Hematopoietic multipotent progenitor cell treated with erythropoietin and hydrocortisone succinate and interleukin-3 and kit ligand, for 8 days (in vitro differentiated cells): ENCODE measurements at places on chromosomes 13 and 19.

- peak; percentile 28 for DNase-seq
Observed at GRCh38 chr13:49980266-49980665, 16.6 kb upstream of the TRIM13 start.

DNA sequence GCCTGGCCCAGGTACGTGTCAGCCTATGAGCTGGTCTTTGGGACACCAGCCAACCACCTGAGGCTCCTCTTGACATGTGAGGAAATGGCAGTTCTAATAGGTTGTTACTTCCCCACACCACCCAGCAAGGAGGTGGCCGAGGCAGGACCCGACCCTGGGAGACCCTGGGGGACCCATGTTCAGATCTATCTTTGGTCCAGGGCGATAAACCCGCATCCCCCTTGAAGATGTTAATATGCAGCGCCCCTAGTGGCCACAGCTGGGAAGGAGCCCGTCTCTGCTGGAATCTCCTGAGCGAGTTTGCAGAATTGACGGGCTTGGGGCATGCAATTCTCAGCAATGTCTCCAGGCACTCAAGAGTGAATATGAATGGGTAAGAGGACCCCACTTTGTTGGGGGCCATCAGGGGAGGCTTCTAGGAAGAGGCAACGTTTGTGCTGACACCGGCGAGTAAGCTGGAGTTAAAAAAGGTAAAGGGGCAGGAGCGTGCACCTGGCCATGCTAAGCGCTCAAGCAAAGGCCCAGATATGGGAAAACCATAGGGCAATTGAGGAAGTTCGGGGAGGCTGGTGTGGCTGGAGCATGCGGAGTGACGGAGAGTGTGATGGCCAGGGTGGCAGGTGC, 1.5 kb upstream of the MYO1F start:
- DNase-seq, result peak; percentile 76

DNA sequence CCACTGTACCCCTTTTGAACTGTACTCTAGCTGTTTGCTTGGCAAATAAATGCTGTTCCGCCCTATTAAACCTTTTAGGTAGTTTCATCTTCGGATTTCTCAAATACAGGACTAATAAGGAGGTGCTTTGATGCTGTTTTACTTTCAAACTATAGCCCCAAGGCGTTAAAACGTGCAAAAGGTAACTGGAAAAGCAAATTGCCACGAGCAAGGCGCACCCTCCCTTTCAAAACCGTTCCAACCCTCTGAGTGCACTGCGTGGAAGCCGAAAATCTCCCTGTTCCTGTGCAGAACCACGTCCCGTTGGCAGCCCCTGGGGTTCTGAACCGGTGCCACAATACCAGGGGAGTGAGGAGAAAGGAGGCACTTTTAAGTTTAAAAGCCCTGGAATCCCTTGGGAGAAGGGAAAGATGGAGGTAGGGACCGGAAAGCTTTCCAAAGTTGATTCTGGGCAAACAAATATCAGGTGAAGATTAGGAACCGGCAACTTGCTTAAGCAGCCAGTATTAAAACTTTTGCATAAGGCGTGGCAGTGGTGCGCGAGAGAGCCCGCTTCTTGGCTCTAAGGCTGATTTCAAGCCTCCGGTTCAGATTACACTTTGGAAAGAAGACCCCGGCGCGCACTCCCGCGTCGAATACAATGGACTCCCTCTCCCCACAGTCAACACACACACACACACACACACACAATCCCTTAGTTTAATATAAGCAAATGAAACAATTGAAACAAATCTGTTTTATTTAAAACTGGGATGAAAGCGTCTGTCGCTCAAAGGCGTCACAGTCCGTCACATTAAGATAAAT, 9.5 kb downstream of the POU4F1 start:
- DNase-seq, result no peak

DNA sequence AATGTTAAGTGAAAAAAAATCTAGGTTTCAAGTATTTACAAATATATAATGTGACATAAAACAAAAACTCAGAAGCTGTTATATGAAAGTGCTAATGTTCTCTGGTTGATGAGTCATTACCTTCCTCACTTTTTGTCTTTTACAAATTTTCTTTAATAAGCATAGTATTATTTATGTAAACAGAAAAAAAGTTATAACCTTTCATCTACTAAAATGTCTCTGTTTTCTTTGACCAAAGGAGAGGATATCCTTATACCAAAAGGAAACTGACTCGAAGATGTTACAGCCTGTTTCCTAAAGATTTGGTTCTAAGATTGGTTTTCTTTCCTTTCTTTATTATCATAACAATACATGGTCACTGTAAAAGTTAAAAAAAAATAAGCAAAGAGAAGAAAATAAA, 38.0 kb downstream of the RCBTB2 start:
- DNase-seq, result no peak
